Thoracic aorta endothelial cell (primary cell): ENCODE measurements at places on chromosomes 11 and 22. TPM values are rescaled to one million over a fixed set of nuclear protein-coding genes. Genes with fewer than 3 reads are reported as not detected.

TAF1D gene
- total RNA-seq: 267 and 281 TPM in 2 replicates

ESAM gene
- 136 and 154 TPM in 2 replicates for total RNA-seq

PICK1 gene
- 6.1 and 11.1 TPM in 2 replicates for total RNA-seq

LGALS12 gene
- total RNA-seq: not detected in 2 replicates

GRIA4 gene
- total RNA-seq: 3.6 TPM in 1 of 2 replicates, not detected in the other

SCN4B gene
- total RNA-seq: 0.13 and 0.14 TPM in 2 replicates

OR8D1 gene
- total RNA-seq: not detected in 2 replicates
